CD4-positive, alpha-beta memory T cell (primary cell): ENCODE measurements at places on chromosomes 7 and 10. TPM values are rescaled to one million over a fixed set of nuclear protein-coding genes. Genes with fewer than 3 reads are reported as not detected.

Gene THSD7A
- total RNA-seq, result not detected

Gene ANK3
- total RNA-seq, result 90.1 TPM

Gene NSUN6
- total RNA-seq, result 43.4 TPM

Gene LZTS2
- total RNA-seq, result 33.4 TPM

Gene PPP1R9A
- not detected for total RNA-seq

Gene CLDN3
- not detected for total RNA-seq

Gene MMD2
- total RNA-seq, result not detected

Gene SUV39H2
- 5.7 TPM for total RNA-seq

Gene SLC29A3
- total RNA-seq, result 7.0 TPM

GRCh38 chr10:49745756-49746155 is 16.4 kb downstream of the OGDHL start:
- no peaks in the 10 kb centered on the region for H3K4me1 ChIP-seq
- DNase-seq, result no peak
- no peaks in the 10 kb centered on the region for H3K27me3 ChIP-seq
- no peak overlapping the region for H3K4me3 ChIP-seq

- no peak overlapping the region for H3K27ac ChIP-seq
- H3K4me3 ChIP-seq, result no peak overlapping the region
- no peak for DNase-seq
- H3K27me3 ChIP-seq, result no peaks in the 10 kb centered on the region
- no peaks in the 10 kb centered on the region for H3K4me1 ChIP-seq
- no peaks in the 10 kb centered on the region for H3K36me3 ChIP-seq
Observed at GRCh38 chr10:125633517-125633999, 49.4 kb downstream of the TEX36 start.

DNA sequence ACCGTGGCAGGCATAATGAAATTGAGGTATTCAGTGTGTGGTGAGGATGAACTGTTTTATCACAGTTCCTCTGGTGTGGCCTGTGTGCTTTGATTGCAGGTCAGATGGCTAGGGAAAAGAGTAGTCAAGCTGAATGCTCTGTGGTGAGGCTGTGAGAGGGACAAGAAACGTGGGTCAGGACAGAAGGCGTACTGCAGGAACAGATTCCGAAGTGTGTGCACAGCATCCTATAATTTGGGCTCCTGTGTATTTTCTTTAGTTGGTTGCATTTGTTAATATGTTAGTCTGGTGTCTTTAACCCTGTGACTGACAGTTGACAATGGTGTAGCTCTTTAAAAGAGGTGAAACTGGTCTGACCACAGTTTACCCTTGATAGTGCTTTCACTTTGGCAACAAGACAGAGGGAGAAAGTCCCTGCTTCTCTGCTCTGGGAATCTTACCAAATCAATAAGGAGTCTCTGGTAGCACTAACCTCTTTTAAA is 76.5 kb downstream of the AUTS2 start:
- no peak overlapping the region for H3K4me3 ChIP-seq
- no peak overlapping the region for H3K27ac ChIP-seq
- H3K27me3 ChIP-seq, result no peaks in the 10 kb centered on the region
- DNase-seq, result no peak

DNA sequence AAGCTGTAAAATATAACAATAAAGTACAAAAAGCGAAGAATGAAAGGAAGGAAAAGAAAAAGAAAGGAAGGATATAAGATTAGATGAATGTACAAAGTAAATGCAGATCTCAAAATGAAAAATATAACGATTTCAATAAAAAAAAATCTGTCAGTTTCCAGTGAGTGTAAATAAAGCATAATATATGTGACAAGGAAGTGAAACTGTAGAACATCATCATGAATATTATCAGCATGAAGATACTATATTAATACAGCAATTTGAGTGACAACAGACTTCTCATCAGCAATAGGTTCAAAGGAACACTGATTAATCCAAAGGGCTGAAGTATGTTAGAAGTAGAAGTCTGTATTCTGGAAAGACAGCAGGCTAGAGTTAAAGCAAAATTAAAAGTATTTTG is 659.5 kb upstream of the MBL2 start:
- H3K27me3 ChIP-seq, result no peaks in the 10 kb centered on the region
- no peak overlapping the region for H3K27ac ChIP-seq
- H3K36me3 ChIP-seq, result no peaks in the 10 kb centered on the region
- no peak for DNase-seq

DNA sequence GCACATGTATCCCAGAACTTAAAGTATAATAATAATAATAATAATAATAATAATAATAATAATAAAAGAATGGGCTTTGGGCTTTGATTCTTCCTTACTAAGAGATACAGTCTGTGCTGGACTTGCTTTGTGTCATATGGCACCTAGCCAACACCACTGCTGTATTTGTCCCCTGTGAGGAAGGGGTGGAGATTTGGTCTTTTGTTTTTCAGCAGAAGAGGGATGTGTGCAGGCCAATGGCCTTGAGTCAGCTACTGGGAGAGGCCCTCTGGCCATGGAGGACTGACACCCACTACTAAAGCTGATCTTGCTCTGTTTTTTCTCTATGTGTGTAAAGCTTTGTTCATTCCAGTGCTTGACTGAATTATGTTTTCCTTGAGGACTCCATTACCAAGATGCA is 573.0 kb upstream of the PCDH15 start:
- no peak overlapping the region for H3K4me3 ChIP-seq
- no peaks in the 10 kb centered on the region for H3K4me1 ChIP-seq
- H3K36me3 ChIP-seq, result no peaks in the 10 kb centered on the region
- H3K27me3 ChIP-seq, result no peaks in the 10 kb centered on the region

- H3K36me3 ChIP-seq, result no peaks in the 10 kb centered on the region
- no peaks in the 10 kb centered on the region for H3K4me1 ChIP-seq
- H3K27me3 ChIP-seq, result no peaks in the 10 kb centered on the region
- DNase-seq, result no peak
- H3K4me3 ChIP-seq, result no peak overlapping the region
- no peak overlapping the region for H3K27ac ChIP-seq
Observed at GRCh38 chr10:76113952-76114351, 682.5 kb downstream of the LRMDA start.

DNA sequence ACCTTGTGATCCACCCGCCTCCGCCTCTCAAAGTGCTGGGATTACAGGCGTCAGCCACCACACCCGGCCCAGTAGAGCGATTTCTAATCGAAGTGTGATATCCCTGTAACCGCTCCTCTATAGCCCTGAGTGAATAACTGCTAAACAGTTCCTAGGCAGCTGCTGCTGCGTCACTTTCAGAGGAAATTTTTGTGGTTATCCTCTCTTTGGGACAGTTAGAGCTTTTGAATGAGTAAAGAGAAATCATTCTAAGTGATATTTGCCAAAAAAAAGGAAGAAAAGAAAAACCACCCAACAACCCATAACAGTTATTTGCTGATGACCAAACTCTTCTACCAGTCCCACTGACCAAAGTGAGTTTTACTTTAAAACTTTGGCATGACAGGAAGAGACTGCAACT is 59.9 kb downstream of the MKX start:
- H3K27me3 ChIP-seq, result no peaks in the 10 kb centered on the region
- DNase-seq, result no peak
- no peaks in the 10 kb centered on the region for H3K4me1 ChIP-seq
- H3K4me3 ChIP-seq, result no peak overlapping the region
